ENCODE measurements at places on chromosomes 11 and 22.

DNA sequence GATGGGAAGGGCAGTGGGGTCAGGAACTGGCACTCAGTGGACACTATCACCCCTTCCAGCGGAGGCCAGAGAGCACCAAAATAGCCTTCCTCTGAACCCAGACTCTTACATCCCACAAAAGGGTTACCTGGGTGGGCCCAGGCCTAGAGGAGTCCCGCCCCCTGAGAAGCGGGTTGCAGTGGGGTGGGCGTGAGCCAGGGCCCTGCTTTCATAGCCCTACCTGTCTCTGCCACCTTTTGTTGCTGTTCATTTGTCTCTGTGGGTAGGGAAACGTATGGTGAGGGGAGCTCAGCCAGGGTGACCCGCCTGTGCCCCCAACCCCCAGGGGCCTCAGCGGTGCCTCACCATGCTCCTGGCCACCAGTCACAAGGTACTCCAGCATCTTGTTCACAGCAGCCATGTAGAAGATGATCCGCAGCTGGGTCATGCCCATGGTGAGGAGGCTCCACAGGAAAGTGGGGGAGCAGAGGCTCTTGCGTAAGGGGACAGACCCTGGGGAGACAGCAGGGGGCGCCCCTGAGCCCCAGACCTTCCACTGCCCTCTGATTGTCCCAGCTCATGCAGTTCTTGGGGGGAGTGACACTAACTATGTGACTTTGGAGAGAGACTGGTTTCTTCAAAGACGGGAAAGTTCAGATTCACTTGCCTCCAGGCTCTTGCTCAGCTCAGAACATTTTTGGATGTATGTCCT lies 24.0 kb downstream of the SLC43A1 start:
- DNase-seq, result no peak

DNA sequence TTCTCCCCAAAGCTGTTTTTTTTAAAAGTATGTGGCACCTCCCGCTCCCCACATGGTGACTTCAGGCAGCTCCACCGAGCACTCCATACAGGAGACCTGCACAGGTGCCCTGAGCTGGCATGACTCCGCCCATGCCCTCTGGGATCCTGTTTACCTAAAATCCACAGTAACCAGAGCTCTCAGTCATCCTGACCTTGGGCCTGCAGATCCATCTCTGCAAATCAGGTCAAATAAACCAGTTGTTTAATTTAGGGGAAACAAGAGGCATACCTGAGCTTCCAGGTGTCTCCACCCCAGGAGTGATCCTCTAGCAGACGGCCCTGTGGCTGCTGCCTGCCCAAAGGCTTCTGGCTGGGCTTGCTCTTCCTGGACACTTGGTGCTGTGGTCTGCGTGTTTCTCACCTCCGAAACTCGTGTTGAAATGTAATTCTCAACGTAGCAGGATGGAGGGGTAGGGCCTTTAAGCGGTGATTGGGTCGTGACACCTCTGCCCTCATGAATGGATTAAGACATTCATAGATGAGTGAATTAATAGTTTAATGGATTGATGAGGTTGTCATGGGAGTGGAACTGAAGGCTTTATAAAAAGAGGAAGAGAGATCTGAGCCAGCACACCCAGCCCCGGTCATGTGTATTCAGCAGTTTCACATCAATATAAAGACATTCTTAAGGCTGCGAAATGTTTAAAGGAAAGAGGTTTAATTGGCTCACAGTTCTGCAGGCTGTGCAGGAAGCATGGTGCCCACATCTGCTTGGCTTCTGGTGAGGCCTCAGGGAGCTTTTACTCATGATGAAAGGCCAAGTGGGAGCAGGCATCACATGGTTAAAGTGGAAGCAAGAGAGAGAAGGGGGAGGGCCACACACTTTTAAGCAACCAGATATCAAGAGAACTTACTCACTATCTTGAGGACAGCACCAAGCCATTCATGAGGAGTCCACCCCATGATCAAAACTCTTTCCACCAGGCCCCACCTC lies 34.1 kb downstream of the LINC01488 start:
- no peak for DNase-seq

- no peak for DNase-seq
Observed at GRCh38 chr11:19327280-19327679, 86.5 kb upstream of the E2F8 start.

- no peak for DNase-seq
Observed at GRCh38 chr22:46549971-46550641, 12.7 kb upstream of the CELSR1 start.

- DNase-seq, result no peak
Observed at GRCh38 chr11:107716884-107717532, 5.2 kb upstream of the SLN start.

GRCh38 chr11:14314127-14314526 lies 44.9 kb downstream of the RRAS2 start:
- no peak for DNase-seq

- no peak for DNase-seq
Observed at GRCh38 chr22:35159343-35159742, 93.4 kb downstream of the ISX start.

Data from Peyer's patch (tissue), 4 donors.